HuH-7.5 (cell line): ENCODE measurements at places on chromosomes 5 and 9.
A peak's percentile ranks its signal among the peaks of the same experiment; 100 is the strongest.

GRCh38 chr5:77990020-77990419 is 213.9 kb upstream of the TBCA start:
- no peak for DNase-seq

DNA sequence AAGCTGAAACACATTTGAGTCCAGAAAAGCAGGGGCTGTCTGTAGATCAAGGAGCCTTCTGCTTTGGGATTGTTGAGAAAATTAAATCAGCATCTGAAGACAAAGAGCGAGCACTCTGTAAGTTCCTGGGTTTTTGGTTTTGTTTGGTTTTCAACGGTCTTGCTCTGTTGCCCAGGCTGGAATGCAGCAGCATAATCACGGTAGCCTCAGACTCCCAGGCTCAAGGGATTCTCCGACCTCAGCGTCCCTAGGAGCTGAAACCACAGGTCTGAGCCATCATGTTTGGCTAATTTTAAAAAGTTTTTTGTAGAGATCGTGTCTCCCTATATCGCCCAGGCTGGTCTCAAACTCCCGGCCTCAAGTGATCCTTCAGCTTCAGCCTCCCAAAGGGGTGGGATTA is 266.5 kb upstream of the ADAMTS16 start:
- DNase-seq = no peak

GRCh38 chr9:89497978-89498851 is at the start of gene SEMA4D:
Gene SEMA4D (minus strand): TSS chr9:89498113. CDS start chr9:89405456, 92,657 bp downstream.
- DNase-seq = peak; percentile 43

DNA sequence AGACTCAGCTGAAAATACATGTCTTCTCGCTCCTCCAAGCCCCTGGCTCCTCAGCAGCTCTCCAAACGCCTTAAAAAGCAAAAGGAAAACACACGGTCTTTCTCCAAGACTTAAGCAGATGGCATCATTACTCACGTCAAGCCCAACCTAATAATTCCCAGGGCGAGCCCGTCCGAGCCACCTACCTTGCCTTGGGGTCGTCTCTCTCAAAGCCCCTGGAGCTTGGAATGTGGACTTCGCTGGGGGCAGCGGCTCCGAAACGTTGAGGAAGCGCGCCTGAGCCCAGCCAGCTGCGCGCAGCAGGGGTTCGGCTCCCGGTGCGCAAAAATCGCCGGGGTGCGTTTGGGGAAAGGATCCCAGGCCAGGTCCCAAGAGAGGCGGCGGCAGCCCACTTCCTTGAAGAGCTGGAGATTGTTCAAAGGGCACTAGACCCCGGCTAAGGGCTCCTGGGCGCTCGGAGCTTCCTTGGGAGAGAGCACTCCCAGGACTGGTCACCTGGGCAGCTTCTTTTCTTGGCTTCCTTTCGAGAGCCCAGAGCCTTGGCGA is 395 bp downstream of the DRD1 start:
- no peak for DNase-seq

- DNase-seq = no peak
These were observed 164.8 kb downstream of the HSD17B3 start for GRCh38 chr9:96136992-96137670.

GRCh38 chr9:93224591-93224990 is 40.7 kb downstream of the WNK2 start:
- DNase-seq = peak; percentile 37

- DNase-seq = no peak
These were observed 134.2 kb upstream of the RGMB start for GRCh38 chr5:98639274-98639673.

DNA sequence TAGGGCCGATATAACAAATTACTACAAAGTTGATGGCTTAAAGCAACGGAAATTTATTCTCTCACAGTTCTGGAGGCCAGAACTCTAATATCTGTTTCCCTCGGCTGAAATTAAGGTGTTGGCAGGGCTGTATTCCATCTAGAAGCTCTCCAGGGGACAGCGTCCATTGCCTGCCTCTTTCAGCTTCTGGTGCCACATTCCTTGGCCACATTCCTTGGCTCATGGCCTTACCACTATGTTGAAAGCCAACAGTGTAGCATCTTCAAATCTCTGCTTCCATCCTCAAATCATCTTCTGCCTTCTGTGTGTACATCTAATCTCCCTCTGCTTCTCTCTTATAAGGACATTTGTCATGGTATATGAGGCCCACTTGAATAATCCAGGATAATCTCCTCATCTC is 17.2 kb downstream of the FGF10 start:
- no peak for DNase-seq

DNA sequence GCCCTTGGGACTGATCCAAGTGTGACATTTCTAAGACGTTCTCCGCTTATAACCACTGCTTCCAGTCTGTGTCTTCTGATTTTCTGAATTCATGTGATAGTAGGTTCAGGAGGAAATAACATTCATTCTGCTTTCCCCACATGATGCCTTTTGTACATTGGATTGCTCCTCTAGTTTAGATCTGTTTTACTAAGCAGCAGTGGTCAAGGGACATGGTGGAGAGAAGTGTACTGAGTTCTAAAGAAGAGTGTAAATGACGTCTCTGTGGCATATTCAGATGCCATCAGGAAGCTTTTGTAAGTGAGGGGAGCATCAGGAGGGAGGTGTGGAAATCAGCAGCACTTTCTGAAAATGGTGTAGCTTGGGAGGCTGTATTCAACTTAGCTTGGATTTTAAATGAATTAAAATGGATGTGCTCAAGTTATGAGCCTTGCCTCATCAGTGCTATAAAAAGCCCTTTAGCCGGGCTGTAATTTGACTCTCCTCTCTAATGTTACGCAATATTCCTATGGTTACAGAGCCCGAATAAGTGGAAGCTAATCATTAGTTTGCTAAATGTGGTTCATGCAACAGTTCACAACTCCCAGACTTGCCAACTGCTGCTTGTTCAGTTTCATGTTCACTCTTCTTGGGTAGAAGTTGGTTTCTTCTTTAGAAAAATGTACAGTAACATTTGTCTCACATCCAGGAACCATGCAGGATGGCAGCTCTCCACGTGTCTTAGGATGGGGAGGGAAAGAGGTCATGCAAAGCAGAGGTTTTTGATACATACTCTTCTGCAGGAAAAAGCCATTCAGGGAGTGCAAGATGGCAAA is 281.3 kb downstream of the ARHGAP26 start:
- peak; percentile 18 for DNase-seq

GRCh38 chr9:107566611-107567061 is 77.1 kb upstream of the KLF4 start:
- DNase-seq = no peak

- no peak for DNase-seq
These were observed 31.2 kb downstream of the NANS start for GRCh38 chr9:98087420-98088354.

- DNase-seq = no peak
These were observed 86.1 kb upstream of the SARDH start for GRCh38 chr9:133824106-133824801.

DNA sequence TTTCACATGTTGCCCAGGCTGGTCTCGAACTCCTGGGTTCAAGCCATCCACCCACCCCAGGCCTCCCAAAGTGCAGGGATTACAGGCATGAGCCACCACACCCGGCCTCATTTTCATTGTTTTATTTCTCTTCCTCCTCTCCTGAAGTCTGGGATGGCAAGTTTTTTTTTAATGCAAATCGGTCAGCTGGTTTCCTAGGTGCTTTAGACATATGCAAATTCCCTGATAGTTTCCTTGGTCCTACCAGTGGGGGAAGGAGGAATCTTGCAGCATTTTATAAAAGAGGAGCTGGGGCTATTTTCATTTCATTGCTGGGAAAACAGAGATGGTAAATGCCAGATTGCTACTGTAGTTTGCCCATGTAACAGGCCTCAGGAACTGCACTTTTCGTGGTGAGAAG is 179.4 kb downstream of the ACTL7B start:
- no peak for DNase-seq

DNA sequence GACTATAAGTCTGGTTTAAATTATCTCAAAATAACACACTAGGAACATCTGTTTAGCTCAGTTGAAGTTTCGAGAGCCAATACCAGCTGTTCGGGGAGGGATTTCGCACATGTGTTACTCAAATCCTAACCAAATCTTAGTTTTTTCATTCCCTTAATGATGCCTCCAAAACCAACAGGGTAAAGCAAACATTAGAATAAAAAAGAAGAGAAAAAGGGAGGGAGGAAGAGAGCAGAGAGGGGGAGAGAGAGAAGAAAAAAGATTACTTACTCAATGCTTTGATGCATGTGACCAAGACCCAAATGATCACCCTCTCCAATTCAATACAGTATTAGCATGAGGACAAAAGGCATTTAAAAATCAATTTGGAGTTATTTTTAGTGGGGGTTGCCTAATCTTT is 86.0 kb upstream of the NR5A1 start:
- no peak for DNase-seq

- DNase-seq = no peak
These were observed 134.8 kb upstream of the RGMB start for GRCh38 chr5:98638701-98639100.
